Sigmoid colon (tissue), 7 donors: ENCODE measurements at places on chromosomes 1 and 21. TPM values are rescaled to one million over a fixed set of nuclear protein-coding genes. Genes with fewer than 3 reads are reported as not detected.

LCE3E gene
- total RNA-seq = not detected

SPRR1B gene
- total RNA-seq = not detected

S100B gene
- 126 TPM for total RNA-seq

ALPL gene
- total RNA-seq = 0.49 TPM

ZC3H12A gene
- total RNA-seq = 7.4 TPM

TMCC2 gene
- total RNA-seq = 6.1 TPM

GPR161 gene
- total RNA-seq = 11.7 TPM

TAGLN2 gene
- 98.0 TPM for total RNA-seq

MTARC1 gene
- 13.2 TPM for total RNA-seq

PACC1 gene
- 2.9 TPM for total RNA-seq

S100A7 gene
- total RNA-seq = not detected

BECN2 gene
- total RNA-seq = not detected

MYBPHL gene
- not detected for total RNA-seq

GUCA2B gene
- total RNA-seq = not detected

SH2D5 gene
- total RNA-seq = 0.36 TPM

S100A16 gene
- 49.9 TPM for total RNA-seq

NTMT2 gene
- not detected for total RNA-seq

TGFBR3 gene
- total RNA-seq = 170 TPM

HSF2BP gene
- 0.36 TPM for total RNA-seq

F13B gene
- total RNA-seq = not detected

C2CD4D gene
- total RNA-seq = not detected

GPR52 gene
- total RNA-seq = 1.5 TPM

FLG2 gene
- not detected for total RNA-seq

PAPPA2 gene
- 1.4 TPM for total RNA-seq

TMEM53 gene
- 1.7 TPM for total RNA-seq

OPRD1 gene
- total RNA-seq = 0.54 TPM

PRAMEF18 gene
- not detected for total RNA-seq

POMGNT1 gene
- total RNA-seq = 29.9 TPM

TRPM2 gene
- total RNA-seq = 3.4 TPM

TNFRSF8 gene
- 0.68 TPM for total RNA-seq

RGSL1 gene
- not detected for total RNA-seq
